ENCODE measurements at places on chromosomes 1 and 21. TPM values are rescaled to one million over a fixed set of nuclear protein-coding genes. Genes with fewer than 3 reads are reported as not detected.

The PLA2G2A gene
- not detected for total RNA-seq

The CELA3A gene
- total RNA-seq = not detected

The KCNJ9 gene
- not detected for total RNA-seq

The TFAP2E gene
- total RNA-seq = 0.93 TPM

The STUM gene
- total RNA-seq = not detected

The PADI2 gene
- total RNA-seq = 0.12 TPM

DNA sequence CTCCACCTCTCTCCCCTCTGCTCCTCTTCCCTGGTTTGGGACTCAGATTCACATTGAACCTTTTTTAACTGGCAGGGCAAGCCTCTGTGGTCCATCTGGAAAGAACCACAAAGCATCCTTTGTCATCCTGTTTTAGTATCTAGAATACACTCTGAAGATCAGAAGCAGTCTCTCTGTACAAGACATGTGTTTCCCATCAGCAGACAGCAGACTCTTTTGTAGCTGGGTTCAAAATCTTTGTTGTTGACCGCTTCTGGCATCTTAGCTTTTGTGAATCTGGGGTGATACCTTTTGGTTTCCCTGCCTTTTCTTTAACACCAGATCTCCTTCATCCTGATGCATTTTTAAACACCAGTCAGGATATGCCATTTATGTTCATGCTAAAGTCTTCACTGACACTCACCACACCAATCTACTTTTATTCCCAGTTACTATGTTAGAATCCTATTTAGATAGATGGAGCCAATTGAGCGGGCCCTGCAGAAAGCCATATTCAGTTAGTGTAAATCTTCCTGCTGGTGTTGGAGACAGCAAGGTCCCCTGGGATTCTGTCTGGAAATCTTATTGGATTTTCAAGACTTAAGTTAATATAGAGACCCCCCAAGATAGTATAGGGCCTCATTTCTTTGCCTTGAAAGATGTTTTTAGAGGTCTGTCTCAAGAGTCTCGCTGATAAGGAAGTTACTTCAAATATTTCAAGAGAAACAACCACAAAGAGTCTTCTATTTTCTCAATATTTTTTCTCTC lies 51.1 kb downstream of the ST6GALNAC3 start:
- DNase-seq = no peak

GRCh38 chr1:182407724-182408123 lies 7.3 kb upstream of the TEDDM1 start:
- no peak for DNase-seq

GRCh38 chr1:65289449-65289848 lies 19.9 kb upstream of the DNAJC6 start:
- no peak for DNase-seq

GRCh38 chr1:162930976-162931560 lies 70.1 kb upstream of the CCDC190 start:
- DNase-seq = no peak

DNA sequence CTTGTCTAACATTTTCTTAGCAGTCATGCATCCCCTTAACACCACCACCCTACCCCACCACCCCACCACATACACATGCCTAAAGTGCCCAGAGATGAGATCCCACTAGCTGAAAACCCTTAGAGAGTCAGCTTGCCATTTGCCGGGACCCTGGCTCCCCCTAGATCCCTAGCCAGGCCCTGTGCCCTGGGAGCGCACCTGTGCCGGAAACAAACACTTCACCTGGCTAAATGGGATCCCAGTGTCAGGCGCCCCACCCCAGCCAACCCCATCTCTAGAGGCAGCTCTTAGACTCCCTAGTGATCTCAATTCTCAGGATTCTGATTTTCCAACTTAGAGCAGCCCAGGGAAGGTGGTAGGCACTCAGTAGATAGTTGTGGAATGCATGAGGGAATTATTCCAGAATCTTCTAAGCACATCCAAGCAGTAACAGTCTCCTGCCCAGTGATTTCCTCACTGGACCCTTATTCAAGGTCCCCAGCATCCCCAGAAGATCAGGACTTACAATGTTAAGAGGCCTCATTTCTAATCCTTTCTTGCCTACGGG lies 105.2 kb downstream of the LAMC2 start:
- no peak for DNase-seq

DNA sequence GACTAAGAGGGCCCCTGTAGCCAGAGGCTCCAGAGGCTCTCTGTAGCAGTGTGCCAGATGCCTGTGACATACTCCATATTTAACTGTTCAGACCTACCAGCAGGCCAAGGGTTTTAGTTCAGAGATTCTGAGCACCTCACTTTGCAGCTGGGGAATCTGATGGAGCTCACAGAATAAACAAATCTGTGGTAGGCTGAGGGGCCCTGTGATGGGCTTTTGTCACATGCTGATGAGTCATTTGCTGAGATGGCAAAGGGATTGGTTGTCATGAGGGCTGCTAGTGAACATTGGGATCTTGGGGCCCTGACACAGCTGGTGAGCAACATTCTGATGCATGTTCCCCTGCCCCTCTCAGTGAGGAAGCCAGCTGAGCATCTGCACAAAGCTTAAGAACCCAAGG lies 482.2 kb downstream of the CAMTA1 start:
- no peak for DNase-seq

- no peak for DNase-seq
These were observed 43.6 kb upstream of the PDE9A start for GRCh38 chr21:42609811-42610210.

DNA sequence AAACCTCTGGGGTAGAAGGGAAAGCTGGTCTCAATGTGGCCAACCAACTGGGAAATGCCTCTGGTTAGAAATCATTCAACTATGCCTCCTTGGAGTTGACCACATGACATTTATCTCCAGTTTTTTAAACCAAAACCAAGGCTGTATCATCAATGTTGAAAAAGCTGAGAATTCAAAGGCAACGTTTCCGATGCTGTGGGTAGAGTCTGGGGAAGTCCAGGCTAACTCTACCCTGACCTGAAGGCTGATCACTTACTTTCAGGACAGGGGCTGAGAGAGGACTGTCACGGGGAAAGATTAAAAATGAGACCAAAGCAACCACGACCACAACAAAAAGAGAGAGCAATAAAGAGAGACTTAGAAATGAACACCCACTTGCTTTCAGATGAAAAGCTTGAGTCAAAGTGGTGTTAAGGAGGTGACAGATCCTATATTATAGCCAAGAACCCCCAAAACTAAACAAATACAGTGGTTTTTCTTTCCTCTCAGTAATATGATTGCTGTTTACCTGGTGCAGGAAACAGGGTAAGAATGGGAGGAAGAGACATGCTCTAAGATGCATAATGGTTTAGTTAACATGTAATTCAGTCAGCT lies 90.8 kb upstream of the TNFSF4 start:
- DNase-seq = peak; percentile 70

- DNase-seq = no peak
These were observed 6.3 kb downstream of the BACH1 start for GRCh38 chr21:29305068-29305467.

DNA sequence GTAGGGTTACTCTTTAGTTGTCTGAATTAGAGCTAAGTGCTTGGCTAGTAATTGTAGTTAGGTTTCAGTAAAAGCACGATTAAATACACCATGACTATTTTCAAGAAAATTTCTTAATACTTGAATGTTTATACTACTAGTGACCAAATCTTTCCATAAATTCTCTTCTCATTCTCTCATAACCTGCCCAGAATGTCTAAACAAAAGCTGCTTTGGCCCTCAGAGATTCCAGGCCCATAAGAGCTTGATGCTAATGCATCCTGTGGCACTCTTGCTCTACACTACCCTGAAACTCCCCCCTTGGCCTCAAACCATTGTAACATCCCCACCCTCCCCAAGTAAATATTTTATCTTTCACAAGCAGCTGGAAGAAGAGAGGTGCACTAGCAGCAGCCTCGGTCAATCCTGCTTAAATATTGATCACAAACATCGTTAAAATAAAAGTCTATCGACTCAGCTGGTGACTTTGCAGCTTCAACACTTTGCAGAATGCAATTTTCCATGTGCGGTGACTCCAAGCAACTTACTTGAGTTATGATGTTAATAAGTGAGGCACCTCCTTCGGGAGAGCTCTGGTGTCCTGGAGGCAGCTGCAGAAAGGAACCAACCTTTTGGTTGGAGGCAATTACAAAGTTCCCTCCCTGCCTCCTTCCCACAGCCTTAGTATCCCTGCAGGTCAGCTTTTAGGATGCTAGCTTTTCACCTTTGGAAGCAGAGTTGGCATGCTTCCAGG lies 315.6 kb upstream of the PLXNA2 start:
- no peak for DNase-seq

DNA sequence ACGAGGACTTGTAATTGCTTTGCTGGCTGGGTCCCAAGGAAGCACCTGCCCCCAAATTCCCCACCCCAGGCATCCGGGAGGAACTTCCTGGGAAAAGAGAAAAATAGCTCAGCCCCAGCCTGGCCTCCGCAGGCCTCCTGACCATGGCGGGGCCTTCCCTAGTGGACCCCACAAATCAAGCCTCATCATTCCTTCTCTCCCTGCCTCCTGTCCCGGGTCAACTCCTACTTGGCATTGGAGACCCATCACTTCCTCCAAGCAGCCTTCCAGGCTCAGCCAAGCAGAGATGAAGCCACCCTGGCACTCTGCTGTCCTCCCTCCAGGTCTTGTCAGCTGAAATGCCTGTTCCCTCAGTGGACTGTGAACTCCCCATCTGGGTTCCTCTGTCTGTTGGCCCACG lies 38.0 kb downstream of the AJAP1 start:
- DNase-seq = no peak

All from activated naive CD4-positive, alpha-beta T cell treated with anti-CD3 and anti-CD28 coated beads, Interleukin-2, amount 50 U/mL, for 72 hours (primary cell).